ENCODE measurements at places on chromosomes 6 and 20.

GRCh38 chr6:36839749-36840431, 646 bp upstream of the CPNE5 start:
- DNase-seq, result peak; percentile 34

GRCh38 chr20:61113731-61114130, 138.3 kb upstream of the CDH4 start:
- no peak for DNase-seq

DNA sequence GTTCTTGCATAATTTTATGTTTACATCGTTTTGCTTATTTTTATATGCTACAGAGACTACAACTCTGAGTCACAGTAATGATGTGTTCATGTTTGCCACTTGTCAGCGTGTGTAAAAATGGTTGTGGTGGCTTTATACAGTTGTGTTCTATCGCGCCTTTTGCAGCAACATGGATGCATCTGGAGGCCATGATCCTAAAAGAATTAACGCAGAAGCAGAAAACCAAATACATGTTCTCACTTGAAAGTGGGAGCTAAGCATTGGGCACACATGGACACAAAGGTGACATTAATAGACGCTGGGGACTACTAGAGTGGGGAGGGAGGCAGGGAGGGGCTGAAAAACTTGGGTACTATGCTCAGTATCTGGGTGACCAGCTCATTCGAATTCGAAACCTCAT, 996 bp upstream of the SEC23B start:
- DNase-seq, result peak; percentile 11

DNA sequence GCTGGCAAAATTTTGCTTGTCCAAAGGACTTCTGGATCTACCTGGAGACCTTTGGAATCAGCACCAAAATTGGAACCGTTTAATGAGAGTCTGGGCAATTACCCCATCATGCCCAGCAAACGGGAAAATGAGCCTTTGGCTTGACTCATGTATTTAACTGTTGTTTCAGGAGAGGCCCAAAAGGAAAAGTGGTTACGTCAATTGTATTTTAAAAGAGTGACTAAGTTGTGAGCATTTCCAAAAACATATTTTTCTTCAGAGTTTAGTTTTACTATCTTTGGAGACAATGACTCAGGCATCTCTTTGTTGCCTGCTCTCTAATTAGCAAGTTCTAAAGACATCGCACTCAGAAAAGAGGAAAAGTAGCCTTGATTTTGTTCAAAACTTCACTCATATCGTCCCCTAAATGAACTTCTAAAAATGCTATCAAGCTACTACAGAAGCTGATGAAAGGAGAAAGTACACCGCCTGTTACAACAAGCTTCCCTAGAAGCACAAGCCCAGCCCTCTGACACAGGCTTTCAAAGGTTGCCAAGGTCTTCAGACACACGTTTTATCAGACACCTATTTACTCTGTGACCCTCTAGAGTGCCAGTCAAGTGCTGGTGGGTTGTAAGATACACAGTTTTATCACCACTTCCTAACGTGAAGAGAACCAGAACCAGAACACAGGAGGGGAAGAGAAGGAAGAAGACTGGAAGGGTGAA, 146.2 kb downstream of the TBX18 start:
- DNase-seq, result no peak

DNA sequence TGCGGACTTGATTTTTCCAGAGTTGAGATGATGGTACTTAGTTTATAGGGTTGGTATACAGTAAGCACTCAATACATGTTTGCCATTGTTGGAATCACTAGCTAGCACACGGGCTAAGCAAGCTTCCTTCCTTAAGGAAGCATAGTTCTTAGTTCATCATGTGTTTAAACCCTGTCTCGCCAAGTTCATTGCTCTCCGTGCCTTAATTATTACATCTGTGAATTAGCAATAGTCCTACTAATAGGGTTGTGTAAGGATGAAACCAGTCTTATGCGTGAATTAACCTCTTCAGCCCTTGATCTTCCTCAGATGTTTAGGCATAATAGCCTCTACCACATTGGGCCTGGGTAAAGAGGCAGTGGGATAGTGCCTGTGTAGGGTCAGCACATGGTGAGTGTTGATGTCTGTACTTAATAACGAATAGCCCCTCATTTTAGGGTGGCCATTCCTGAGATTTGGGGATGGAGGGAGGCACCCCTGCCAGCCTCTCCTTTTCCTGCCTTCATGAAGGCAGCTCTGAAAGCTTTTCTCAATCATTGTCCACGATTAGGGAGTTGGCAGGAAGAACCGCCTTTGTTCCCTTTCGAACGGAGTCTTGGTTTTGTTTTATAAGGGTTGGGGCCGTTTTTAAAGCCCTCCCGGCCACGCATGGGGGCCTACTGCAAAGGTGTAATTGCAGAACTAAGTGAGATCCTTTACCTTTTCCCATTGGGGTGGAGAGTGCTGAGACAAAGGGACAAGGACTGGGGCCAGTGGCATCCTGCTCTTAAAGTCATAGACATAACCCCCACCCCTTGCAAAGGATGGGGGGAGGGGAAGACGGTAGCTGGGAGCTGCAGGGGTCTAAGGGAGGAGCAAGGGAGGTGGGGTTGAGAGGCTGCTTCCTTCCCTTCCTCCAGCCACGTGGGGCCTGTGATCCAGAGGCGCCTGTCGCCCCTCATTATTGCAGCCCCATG, 2.1 kb downstream of the DNMT3B start:
- no peak for DNase-seq

GRCh38 chr6:44734886-44735629, 347.6 kb downstream of the CDC5L start:
- no peak for DNase-seq

DNA sequence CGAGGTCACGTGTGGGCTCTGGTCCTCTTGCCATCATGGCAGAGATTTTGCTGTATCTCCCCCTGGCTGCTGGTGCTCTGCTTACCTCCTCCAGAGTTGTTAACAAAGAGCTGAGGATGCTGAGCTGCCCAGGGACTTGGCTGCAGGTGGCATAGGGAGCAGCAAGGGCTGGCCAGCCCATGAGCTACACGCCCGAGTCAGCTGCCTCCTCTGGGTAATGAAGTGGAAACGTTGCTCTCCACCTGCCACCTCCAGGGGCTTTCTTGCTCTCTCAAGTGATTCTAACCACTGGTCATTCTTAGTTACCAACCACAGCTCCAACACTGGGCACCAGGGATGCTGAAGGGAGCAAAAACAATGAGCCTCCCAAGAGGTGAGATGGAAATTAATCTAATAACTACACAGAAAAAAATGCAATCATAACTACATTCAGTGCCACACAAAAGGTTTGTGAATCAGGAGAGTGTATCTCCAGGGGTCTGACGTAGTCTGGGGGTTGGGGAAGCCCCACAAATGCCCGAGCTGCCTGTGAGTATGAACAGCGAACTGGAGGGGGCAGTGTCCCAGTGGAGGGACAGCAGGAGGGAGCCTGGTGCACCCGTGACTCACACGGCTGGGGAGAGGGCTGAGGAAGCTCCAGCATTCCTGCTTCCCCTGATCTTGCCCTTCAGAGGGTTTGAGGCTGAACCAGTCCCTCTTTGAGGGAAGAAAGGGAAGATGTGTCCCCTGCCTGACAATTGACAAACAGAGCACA, 78.7 kb downstream of the CDH26 start:
- no peak for DNase-seq

DNA sequence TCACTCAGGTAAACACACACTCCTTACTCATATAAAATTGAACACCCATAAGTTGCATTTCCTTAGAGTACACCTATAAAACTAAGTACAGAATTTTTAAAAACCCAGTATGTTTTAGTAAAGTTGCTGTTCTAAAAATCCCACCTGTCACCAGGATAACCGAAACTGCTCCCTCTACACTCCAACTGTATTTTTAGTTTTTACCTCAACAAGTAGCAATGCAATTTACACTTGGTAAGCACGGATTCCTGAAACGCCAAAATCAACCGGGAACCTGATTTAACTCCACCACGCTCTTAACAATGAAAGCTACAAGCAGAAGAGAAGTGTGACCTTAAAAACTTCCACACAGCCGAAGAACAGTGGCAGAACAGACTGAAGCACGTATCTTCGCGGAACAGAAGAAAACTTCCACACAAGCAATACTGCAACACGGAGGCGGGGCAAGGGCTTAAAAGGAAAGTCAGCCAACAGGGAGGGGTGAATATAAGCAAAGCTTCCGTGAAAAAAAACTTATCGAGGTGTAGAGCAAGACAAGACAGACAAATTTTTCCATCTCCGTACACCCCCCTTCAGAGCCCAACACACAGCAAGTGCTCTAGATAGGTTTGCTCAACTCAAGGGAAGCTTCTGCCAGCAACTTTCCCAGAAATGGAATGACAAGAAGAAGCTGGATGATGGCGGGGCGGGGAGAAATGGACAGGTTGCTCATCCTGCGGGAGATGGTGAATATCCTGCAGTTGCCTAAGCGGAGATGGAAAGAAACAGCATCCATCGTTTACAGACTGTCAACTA, 1.4 kb downstream of the STAU1 start:
- DNase-seq, result peak; percentile 66

- DNase-seq, result no peak
Observed at GRCh38 chr20:13878566-13878965, 93.7 kb downstream of the NDUFAF5 start.

- DNase-seq, result peak; percentile 55
Observed at GRCh38 chr6:143536461-143536865, 24.9 kb upstream of the FUCA2 start.

GRCh38 chr6:157758516-157759023, 64.5 kb upstream of the SNX9 start:
- DNase-seq, result no peak

GRCh38 chr6:2385471-2385983, 140.1 kb upstream of the GMDS start:
- DNase-seq, result no peak

DNA sequence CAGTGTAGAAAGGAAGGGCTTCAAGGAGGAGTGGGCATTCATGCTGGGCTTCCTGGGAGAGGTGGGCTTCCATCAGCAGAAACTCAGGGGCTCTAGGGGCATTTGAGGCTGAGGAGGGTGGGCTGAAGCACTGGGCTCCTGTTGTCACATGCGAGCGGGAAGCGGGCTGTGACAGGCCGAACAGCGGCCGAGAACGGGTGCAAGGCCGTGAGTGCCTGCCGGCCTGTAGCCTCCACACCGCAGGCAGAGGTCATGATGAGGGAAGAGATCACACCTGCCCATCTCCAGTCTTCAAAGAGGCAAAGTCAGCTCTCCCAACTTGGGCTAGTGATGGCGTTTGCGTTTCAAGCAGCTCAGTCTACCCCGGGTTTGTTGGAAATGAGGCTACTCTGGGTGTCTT, 880 bp downstream of the TTLL2 start:
- DNase-seq, result no peak

DNA sequence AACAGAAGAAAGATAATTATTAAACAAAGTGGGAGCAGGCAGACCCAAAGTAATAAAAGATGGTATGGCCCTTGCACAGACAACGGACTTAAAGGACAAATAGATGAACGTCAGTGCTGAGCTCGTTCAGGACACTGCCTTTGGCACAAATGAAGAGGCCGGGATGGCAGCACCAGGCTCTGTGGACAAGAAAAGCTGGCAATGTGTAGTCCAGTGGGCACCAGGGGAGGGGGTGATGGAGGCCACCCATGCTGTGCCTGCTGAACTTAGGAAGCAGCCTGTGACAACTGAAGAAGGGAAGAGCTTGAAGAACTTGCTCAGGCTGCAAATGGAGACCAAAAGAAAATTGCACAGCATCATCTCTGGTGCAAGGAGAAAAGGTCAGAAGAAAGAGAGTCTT, 131.0 kb downstream of the ANKRD60 start:
- DNase-seq, result no peak

GRCh38 chr20:36548006-36548315, 6.6 kb downstream of the MYL9 start:
- DNase-seq, result no peak

DNA sequence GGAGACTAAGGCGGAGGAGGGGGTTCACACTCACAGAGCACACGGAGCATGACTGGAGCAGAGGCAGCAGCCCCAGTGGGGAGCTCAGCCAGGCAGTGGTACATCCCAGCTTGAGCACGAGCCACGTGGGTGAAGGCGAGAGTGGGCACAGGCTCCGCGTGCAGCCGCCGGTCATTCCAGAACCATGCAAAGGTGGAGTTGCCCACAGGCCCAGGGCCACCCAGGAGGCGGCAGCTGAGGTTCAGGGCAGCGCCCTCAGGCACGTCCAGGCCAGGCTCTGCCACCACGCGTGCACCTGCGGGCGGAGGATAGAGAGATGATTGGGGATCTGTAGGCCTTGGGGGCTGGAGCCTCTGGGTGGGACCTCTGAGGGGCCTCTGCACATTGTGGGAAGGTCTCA, 9.5 kb upstream of the ADAM33 start:
- no peak for DNase-seq

GRCh38 chr6:147285087-147285855, 81.1 kb downstream of the STXBP5 start:
- DNase-seq, result no peak

DNA sequence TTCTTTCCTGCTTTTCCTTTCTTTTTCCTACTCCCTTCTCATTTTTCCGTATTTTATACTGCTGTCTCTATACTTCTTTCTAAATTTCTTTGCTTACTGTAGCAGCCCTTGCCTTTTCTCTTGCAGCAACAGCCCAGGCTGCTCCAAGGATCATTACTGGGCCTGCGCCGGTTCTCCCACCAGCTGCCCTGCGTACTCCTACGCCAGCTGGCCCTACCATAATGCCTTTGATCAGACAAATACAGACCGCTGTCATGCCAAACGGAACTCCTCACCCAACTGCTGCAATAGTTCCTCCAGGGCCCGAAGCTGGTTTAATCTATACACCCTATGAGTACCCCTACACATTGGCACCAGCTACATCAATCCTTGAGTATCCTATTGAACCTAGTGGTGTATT, 148.8 kb downstream of the QKI start:
- no peak for DNase-seq

DNA sequence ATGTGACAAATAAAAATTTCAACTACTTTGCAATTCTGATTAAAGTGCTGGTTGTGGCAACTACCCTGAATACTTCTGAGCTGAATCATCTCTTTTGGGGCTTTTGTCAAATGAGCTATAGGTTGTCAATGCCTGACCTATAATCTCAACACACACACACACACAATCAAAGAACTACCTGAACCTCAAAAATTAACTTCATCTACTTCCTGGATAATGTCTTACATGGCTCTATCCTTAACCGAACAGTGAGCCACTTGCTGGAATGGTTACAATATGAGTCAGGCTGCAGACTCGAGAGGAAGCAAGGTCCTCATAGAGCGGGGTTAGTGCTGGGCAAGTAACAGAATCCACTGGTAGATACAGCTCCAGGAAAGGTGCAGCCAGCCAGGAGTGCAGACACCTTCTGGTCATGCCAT, 70.6 kb upstream of the DST start:
- DNase-seq, result no peak
